Activated naive CD4-positive, alpha-beta T cell (primary cell): ENCODE measurements at places on chromosomes 5 and 9.

- no peak for DNase-seq
Observed at GRCh38 chr5:170006021-170006420, 25.7 kb upstream of the INSYN2B start.

DNA sequence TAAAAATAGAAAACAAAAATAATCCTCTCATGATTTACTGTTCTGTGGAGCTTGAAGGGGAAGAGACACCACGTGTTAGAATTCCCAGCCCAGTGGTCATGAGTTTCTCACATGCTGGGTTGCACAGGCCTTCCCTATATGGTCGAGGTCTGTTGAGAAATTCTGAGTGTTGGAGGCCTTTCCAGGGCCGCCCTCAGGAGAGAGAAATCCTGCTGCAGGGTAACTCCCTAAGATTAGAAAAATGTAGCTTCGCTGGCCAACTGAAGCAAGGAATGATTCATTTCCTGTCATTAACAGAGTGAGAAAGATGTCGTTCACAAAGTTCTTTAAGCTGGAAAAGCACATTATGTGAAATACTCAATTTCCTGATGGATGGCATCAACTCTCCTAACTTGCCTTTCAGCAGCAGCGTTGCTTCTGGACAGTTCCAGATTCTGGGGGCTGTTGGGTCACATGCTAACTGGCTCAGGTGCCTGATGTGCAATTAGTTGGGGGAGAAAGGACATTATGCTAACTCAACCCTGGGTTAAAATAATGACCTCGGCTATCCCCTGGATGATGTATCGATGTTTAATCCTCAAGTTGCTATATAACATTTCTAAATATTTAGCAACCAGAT lies 104.8 kb upstream of the CD180 start:
- no peak for DNase-seq

DNA sequence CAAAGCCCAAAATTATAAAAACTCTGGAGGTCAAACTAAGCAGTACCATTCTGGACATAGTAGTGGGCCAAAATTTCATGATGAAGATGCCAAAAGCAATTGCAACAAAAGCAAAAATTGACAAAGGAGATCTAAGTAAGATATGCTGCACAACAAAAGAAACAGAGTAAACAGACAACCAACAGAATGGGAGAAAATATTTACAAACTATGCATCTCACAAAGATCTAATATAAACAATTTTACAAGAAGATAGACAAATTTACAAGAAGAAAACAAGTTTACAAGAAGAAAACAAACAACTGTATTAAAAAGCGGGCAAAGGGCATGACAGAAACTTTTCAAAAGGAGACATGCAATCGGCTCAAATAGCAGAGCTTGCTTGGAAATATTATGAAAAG lies 396.9 kb downstream of the CDH9 start:
- no peak for DNase-seq

DNA sequence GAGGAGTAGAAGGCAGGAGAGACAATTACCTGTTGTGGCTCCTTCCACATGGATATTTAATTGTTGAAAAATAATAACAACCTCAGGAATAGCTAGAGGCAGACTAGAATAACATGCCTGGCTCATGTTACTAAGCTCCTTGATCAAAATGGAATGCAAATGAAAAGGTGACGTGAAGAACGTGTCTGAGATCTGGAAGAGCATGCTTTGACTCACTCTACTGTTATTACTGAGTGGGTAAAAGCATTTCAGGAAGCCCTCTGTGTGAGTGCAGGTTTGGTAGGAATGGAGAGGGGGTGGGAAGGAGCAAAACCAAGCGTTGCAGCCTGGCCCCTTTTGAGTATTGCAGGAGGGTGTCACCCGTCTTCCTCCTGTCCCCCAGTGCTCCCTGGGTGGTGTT lies 84.8 kb downstream of the EQTN start:
- DNase-seq, result no peak
